Activated T-cell treated with anti-CD3 and anti-CD28 coated beads, Interleukin-2, amount 50 U/mL, for 4 hours (primary cell): ENCODE measurements at places on chromosomes 1 and 21.

DNA sequence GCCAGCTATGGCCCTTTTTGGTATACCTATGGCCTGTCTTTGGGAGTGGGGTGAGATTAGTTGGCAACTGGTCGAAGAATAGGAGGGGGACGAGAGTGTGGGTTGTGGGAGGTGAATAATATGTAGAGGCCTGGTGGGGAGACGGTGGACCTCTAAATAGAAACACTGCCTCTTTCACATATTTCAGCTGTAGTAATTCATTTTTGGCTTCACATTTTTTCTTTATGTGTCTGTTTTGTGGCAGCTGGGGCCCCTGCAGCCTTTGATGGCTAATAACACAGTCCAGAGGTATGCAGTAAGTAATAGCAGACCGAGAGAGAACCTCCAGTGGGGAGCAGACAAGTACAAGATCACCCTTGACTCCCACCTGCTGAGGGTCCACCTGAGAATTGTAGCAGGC lies 75.9 kb downstream of the HLX start:
- no peak for DNase-seq

GRCh38 chr1:182394055-182394775 lies 2.6 kb upstream of the GLUL start:
- DNase-seq = no peak

- no peak for DNase-seq
Measured at GRCh38 chr21:19076031-19076430, 672.4 kb upstream of the TMPRSS15 start.

GRCh38 chr1:91018006-91018405 lies 3.8 kb downstream of the ZNF644 start:
- no peak for DNase-seq

- DNase-seq = no peak
Measured at GRCh38 chr1:156291226-156292061, 4.0 kb downstream of the GLMP start.
